T-cell (primary cell): ENCODE measurements at places on chromosomes 2 and 18.
A peak's percentile ranks its signal among the peaks of the same experiment; 100 is the strongest.

DNA sequence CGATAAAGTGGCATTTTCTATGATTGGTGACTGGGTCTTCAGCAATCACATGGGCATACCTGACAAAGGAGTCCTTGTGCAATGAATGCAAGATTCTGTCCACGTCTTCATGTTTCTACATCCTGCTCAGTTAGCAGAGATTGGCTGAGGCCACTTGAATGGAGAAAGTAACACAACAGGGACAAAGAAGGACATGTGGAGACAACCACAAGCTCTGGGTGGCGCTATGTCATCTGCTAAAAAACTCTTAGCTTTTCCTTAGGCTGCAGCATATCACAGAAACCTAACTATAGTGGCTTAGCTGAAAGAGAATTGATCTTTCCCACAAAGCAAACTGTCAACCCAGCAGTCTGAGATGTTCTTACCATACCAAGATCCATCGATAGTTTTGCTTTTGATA lies 1109.7 kb downstream of the SOCS6 start:
- no peak for DNase-seq

DNA sequence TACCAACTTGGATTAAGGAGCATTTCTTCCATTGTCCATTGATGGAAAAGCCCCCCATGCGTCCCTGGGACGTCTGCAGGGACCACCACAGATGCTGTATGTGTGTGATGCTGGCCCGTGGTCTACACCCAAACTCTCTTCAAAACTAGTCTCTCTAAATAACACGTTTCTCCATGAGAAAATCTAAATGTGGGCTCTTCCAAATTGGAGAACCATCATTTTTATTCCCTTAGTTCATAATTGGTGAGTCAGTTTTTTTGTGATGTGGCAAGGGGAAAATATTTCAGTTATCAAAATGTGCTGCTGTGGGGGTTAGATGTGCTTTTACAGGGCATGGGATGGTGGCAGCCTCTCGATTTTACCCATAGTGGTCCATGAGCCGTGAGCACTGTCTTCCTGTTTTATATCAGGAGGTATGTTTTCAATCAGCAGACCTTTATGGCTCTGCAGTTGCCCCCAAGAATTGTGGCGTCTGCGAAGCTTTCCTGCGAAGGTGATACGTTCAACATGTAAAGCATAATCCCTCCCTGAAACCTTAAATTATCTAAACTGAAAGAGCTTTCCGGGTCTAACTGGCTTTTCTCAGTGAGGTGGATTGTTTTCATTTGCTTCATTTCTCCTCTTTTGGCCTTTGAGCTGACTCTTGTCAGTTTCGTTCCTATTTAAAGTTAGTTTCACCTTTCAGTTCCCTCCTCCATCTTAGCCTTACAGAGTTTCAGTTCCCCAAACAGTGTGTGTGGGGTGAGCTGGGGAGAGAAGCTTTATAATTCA lies 78.4 kb downstream of the SETBP1 start:
- no peak for DNase-seq

DNA sequence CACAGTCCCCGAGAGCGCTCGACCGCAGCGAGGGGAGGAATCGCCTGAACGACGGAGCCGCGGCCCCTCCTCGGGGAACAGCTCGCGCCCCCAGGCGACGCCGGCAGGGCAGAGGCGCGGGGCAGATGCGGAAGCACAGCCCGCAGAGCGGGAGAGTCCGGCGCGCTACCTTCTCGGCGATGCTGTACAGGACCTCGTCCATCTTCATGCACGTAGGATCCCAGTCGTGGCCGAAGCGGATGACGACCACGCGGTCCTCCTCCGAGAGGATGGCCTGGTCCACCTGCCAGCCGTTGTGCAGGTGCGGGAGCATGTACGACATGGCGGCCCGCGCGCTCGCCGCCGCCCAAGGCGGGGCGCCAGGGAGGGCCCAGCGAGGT lies 302 bp downstream of the TXNL4A start:
- DNase-seq = peak; percentile 52

GRCh38 chr2:30509716-30510115 lies 62.7 kb downstream of the LCLAT1 start:
- DNase-seq = no peak

DNA sequence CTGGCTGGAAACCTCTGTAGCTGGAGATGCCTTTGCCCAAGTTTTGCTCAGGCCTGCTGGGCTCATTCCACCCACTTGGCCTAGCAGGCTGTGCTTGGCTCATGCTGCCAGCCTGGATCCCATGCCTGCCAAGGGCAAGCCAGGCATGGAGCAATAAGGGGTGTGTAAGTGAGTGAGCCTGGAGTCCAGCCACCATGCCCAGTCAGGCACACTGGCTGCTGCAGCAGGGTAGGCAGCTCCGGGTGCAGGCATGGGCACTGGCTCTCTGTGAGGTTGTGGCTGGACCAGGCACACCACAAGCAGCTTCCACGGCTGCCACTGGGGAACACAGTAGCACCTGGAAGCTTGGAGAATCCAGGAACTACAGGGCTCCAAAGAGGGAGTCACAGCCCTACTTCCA lies 147.7 kb upstream of the HS6ST1 start:
- no peak for DNase-seq

- no peak for DNase-seq
These were observed 11.3 kb upstream of the RTTN start for GRCh38 chr18:70216788-70217187.

- DNase-seq = no peak
These were observed 240.3 kb downstream of the VAPA start for GRCh38 chr18:10153924-10154752.

- no peak for DNase-seq
These were observed 33.4 kb upstream of the LPIN2 start for GRCh38 chr18:3046216-3046808.

GRCh38 chr2:71426721-71427120 lies 26.6 kb upstream of the DYSF start:
- DNase-seq = no peak

DNA sequence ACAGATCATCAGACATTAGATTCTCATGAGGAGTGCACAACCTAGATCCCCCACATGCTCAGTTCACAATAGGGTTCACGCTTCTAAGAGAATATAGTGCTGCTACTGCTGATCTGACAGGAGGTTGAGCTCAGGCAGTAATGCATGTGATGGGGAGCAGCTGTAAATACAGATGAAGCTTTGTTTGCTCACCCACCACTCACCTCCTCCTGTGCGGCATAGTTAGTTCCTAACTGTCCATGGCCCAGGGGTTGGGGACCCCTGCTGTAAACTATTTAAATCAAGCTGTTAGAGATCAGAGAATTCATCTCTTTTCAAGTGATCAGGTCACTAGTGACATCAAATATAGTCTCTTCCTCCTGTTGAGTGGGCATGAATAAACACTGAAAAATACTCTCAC lies 88.8 kb upstream of the ACVR2A start:
- DNase-seq = no peak

DNA sequence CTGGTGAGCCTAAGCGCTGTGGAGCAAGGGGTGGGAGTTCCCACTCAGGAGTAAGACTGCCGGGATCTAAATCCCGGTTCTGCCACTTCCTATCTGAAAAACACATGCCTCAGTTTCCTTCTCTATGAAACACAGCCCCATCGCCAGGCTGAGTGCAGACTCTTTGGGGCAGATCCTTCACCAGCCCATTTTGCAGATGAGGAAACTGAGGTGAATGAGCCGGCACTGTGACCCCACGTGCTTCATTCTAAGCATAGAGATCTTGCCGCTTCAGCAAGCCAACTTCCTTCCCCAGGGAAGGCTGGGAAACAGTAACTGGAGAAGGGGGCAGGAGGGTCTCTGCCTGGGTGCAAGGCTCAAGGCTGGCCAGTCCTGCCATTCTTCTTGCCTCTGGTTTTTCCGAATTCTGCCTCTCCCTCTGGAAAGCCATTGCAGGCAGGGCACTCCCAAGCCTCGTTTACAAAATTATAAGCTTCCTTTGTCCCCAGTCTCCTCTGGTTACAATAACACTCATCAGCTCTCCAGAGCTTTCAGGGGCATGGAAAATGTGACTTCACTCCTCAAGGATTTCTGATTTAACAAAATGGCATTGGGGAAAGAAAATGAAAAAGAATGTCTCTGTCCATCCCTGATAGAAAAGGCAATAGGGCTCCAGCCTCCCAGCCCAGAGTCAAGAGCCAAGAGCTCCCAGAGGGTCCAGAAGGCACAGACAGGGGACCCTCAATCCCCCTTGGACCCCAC lies 249.2 kb downstream of the TNS1 start:
- no peak for DNase-seq

DNA sequence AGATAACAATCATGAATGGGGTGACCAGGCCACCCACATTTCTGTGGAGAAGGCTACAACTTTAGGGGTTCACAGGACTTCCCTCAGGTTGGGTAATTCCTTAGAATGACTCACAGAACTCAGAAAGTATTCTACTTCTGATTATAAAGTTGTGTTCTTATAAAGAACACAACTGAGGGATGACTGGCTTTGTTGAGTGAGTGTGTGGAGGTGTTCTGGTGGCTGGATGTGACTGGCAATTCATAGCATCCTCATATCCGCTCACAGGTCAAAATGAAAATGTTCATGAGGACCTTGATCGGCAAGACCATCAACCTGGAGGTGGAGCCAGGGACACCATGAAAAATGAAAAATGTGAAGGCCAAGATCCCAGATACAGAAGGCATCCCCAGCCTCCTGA lies 143.3 kb upstream of the CAB39 start:
- DNase-seq = no peak

GRCh38 chr18:46072959-46073358 lies 899 bp upstream of the PSTPIP2 start:
- no peak for DNase-seq

- DNase-seq = no peak
These were observed 2.3 kb upstream of the PLEKHH2 start for GRCh38 chr2:43634604-43635306.

DNA sequence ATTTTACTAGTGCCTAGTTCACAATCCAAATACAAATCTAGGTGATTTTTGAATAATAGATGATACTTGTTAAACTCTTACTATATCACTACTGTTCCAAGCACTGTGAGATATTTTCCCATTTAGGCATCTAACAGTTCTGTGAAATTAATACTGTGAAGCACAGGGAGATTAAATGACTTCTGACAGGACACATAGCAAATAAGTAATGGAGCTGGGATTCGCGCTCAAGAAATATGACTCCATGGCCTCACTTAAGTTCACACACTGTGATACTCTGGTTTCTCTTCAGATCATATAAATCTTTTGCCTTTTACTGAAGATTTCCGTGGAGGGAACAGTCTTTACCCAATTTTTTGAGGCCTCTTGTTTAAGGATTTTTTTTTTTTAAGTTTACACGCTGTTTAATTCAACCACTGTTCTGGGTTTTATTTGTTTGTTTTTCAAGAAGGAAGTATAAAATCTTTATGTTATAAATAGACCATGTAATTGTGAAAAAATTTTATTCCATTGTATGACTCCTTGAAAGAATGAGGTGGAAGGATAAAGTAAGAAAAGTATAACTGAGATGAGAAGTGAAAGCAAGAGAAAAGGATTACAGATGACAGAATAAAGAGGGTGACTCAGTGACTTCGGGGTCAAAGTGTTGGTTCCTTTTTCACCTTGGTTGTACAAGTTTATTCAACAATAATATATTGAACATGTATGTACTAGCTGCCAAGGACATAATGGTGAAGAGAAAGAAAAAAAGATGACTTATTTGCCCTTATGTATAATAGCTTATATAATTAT lies 30.2 kb downstream of the RBM45 start:
- DNase-seq = no peak

DNA sequence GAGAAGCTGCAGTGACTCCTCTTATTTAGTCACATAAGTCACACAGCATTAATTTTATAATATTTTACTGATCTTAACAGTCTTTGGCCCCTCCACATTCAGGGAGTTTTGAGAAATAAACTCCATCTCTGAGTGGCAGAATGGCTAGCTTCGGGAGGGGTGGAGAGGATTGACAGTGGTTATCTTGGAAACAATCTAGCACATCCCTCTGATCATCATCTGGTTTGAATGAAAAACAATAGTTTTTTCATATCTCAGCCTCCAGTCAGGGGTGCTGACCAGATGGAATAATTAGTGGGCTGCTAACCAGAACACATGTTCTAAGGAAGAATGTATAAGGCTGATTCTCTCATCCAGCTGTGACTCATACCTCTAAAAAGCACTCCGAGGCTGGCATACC lies 477.5 kb downstream of the DPP10 start:
- no peak for DNase-seq

GRCh38 chr2:104658144-104658835 lies 195.6 kb upstream of the POU3F3 start:
- no peak for DNase-seq

- DNase-seq = no peak
These were observed 14.9 kb upstream of the E2F6 start for GRCh38 chr2:11480859-11481258.

- DNase-seq = no peak
These were observed 69.5 kb upstream of the RGPD4 start for GRCh38 chr2:107757223-107757622.

DNA sequence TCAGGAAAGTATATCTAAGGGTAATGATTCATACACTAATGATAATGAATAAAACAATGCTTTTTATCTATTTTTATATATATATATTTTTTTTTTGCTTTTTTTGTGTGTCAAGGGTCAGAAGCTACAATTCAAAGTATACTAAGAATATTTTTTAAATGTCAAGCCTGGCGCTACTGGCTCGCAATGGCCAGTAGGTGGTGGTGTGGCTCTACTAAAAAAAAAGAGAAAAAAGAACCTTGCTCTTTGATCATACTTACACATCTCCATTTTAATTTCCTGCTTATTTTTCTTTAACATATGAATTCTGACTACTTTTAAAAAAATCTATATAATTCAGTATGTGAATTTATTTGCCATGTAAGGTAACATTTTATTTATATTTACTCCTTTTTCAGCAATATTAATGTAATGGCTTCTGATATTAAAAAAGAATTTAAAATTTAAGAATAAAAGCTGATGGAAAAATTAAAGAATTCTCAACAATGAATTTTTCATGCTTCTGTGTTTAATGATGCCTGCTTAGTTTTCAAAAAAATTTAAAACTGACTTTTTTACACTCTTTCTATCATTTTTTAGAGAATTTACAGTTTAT lies 232.9 kb downstream of the GULP1 start:
- no peak for DNase-seq

GRCh38 chr2:187377340-187377739 lies 70.7 kb downstream of the CALCRL start:
- DNase-seq = no peak

GRCh38 chr2:38129481-38129880 lies 53.5 kb upstream of the CYP1B1 start:
- DNase-seq = no peak

GRCh38 chr2:33363325-33364298 lies 112.8 kb upstream of the RASGRP3 start:
- no peak for DNase-seq

DNA sequence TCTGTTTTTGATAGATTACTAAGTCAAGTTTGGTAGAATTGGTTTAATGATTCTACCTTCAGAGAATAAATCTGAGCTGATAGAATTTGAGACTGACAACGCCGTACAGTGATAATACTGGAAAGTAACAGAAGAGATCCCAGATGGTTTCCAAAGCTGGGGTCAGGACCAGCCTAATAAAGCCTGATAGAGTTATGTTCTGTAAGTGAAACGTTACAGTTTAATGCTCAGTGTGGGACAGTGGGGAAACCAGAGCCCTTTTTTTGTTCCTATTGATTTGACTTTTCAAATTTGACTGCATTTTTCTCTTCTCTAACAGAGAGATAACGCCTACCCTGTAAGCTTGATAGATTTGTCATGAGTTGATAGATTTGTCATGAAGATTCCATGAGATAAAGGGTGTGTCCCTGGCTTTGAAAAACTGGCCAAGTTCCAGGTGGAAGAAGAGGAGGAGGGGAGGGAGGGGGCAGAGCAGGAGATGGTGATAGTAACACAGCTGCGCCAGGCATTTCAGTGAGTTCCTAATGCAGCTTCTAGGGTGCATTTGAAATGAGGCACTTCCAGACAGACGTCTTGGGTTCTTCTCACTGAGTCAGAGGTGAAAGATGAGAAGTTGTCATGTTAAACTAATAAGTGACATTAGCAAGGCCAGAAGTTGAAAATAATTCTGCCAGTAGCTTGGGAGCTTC lies 65.1 kb downstream of the CERS6 start:
- DNase-seq = no peak
